WTC11 (cell line): ENCODE measurements at places on chromosomes 2 and 18. TPM values are rescaled to one million over a fixed set of nuclear protein-coding genes. Genes with fewer than 3 reads are reported as not detected.

- no peaks in the 10 kb centered on the region for H3K4me1 ChIP-seq
- H3K36me3 ChIP-seq: no peaks in the 10 kb centered on the region
- no peak for DNase-seq
- peaks cover 2% of the 10 kb centered on the region; the same call in 1 of the 2 replicates for H3K27me3 ChIP-seq
Measured at GRCh38 chr2:169664600-169664977, 29.6 kb downstream of the CFAP210 start.

SEMA4C gene
- 80.0 to 81.6 TPM (median 80.4 TPM) in 3 replicates for total RNA-seq

DNA sequence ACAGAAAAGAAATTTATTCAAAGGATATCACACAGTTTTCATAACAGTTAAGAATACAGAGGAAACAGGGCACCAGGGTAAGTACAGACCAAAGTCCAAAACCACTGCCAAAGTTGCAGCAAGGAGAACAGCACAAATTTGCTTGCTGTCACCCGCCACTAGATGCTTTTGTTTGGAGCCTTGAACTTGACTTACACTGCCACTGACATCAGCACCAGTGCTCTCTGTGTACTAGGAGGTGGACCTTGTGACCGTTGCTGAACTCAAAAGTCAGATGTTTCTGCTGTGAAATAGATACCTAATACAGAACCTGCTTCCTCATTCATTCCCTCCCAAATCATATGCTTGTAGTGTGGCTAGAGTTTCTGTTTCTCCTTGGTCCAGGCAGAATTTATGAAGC lies 578.3 kb upstream of the TMEFF2 start:
- no peaks in the 10 kb centered on the region for H3K27me3 ChIP-seq
- H3K4me3 ChIP-seq: no peak overlapping the region
- no peaks in the 10 kb centered on the region for H3K36me3 ChIP-seq
- DNase-seq: no peak

NEU2 gene
- total RNA-seq: not detected in 3 replicates

BCL11A gene
- total RNA-seq: 45.0 to 53.2 TPM (median 46.8 TPM) in 3 replicates

HOXD11 gene
- total RNA-seq: not detected in 3 replicates

ANO7 gene
- total RNA-seq: 8.0 to 8.8 TPM (median 8.6 TPM) in 3 replicates

- H3K27me3 ChIP-seq: no peaks in the 10 kb centered on the region
- no peak overlapping the region for H3K4me3 ChIP-seq
- H3K36me3 ChIP-seq: no peaks in the 10 kb centered on the region
- H3K4me1 ChIP-seq: peaks cover 4% of the 10 kb centered on the region
Measured at GRCh38 chr2:20702563-20702962, 35.6 kb downstream of the GDF7 start.

RTP5 gene
- not detected in 3 replicates for total RNA-seq

- no peak overlapping the region for H3K27ac ChIP-seq
- peaks cover 16% of the 10 kb centered on the region for H3K4me1 ChIP-seq
- no peak for DNase-seq
- H3K36me3 ChIP-seq: peaks cover 5% of the 10 kb centered on the region; the same call in 1 of the 2 replicates
Measured at GRCh38 chr2:31944828-31945571, 65.8 kb downstream of the MEMO1 start.

DNA sequence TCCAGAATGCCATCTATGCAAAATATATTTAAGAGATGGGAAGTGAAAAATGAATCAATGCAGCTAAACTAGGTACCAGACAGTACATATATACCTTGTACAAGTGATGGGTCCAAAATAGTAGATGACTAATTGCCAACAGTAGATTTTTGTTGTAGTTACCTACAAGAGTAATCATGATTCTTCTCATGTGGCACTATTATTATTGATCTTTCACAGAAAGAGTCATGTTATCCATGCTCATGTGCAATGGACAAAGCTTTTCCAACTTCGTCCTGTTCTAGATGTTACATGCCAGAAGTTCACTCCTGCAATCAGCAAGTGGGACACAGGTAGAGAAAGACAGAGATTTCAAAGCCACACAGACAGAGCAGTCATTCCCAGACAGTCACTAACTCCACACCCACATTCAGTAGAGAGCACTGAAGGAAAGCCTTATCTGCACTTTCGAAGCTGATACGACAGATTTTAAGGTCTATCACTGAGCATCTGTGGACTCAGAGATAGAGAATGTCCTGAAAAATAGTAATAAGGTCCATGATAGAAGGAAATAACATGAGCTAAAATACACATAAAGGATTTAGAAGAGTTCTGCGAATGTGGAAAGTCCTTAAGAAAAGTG lies 101.6 kb upstream of the ITPRID2 start:
- DNase-seq: no peak
- 0 out of 2 replicates have a peak, but pooled peaks cover 3% of the 10 kb centered on the region for H3K4me1 ChIP-seq
- no peak overlapping the region; the same call in 1 of the 2 replicates for H3K27ac ChIP-seq
- no peak overlapping the region for H3K4me3 ChIP-seq
- H3K36me3 ChIP-seq: peaks cover 6% of the 10 kb centered on the region

DNA sequence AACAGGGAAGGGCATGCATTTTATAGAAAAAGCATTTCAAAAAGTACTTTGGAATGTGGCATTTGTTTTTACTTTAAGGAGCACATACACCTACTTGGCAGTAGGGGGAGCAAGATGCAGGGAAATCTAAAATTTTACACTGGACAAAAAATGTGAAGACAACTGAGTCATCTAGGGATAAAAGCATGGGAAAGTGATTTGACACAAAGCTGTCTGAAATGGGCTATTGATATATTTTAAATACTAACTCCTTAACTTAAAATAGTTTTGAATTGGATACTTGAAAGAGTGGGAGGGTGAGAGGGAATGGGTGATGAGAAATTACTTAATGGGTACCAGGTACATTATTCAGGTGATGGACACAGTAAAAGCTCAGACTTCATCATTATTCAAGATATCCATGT lies 15.8 kb downstream of the TMEM200C start:
- H3K27me3 ChIP-seq: no peaks in the 10 kb centered on the region
- no peak overlapping the region for H3K4me3 ChIP-seq
- no peak overlapping the region for H3K27ac ChIP-seq
- no peak for DNase-seq
- H3K4me1 ChIP-seq: no peaks in the 10 kb centered on the region

UGT1A10 gene
- total RNA-seq: 0.11 to 0.18 TPM in 2 of 3 replicates, not detected in the other

SLC30A3 gene
- 8.0 to 8.9 TPM (median 8.1 TPM) in 3 replicates for total RNA-seq

GRCh38 chr18:43772907-43773306 lies 495.6 kb upstream of the SYT4 start:
- H3K4me3 ChIP-seq: no peak overlapping the region
- peaks cover 16% of the 10 kb centered on the region for H3K36me3 ChIP-seq
- no peaks in the 10 kb centered on the region for H3K27me3 ChIP-seq
- no peak for DNase-seq
- peaks cover 27% of the 10 kb centered on the region for H3K4me1 ChIP-seq

DNA sequence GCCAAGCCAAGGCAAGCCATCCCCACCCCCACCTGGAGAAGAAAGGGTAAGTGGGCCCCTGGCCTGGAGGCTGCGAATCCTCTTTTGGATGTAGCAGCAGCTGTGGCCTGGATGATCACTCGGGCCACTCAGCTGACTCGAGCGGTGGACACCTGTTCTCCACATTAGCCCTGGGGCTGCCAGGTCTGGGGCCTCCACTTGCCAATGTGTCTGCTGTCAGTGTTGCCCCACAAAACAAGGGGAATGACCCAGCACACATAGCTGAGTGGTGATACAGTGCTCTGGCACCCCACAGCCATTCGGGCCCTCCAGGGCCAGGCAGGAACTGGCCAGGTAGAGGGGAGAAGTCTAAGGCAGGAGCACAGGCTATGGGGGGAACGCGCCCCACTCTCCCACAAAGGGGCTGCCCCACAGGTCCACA lies 2.6 kb downstream of the STK25 start:
- peaks cover 12% of the 10 kb centered on the region for H3K27me3 ChIP-seq
- no peak overlapping the region for H3K4me3 ChIP-seq
- H3K27ac ChIP-seq: no peak overlapping the region
